ENCODE measurements at places on chromosomes 1 and 21. TPM values are rescaled to one million over a fixed set of nuclear protein-coding genes. Genes with fewer than 3 reads are reported as not detected.

DNA sequence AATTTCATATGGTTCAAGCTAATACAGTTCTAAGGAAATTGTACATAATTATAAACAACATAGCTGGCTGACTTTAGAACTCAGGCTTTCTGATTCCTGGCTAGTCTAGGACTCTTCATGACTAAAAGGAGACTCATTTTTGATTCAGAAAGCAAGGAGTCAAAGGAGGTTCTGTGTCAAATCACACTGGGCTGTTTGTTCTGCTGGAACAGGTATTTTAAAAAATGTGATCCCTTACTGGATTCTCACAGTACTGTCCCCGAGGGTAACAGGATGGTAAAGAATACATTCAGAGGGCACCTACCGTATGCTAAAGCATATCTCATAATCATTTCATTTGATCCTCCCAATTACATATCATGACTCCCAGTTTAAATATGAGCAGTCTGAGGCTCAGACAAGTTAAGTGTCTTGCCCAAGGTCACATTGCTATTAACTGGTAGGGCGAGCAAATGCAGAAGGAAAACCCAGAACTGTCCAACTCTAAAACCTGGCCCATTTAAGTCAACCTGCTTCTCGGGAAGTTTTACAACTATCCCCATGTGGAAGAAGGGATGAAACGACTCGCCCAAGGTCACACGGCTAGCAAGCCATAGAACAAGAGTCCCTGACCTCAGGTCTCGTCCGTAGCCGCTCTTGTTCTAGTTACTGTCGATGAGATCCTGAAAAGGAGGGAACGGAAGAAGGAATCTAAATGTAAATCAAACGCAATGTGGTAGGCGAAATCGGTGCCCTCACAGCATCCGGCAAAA, 675 bp downstream of the MYSM1 start:
- H3K27ac ChIP-seq = peak overlapping the region; percentile 86
- peaks cover 8% of the 10 kb centered on the region for H3K36me3 ChIP-seq
- DNase-seq = peak; percentile 22
- peaks cover 10% of the 10 kb centered on the region for H3K4me1 ChIP-seq
- H3K4me3 ChIP-seq = peak overlapping the region; percentile 86

DNA sequence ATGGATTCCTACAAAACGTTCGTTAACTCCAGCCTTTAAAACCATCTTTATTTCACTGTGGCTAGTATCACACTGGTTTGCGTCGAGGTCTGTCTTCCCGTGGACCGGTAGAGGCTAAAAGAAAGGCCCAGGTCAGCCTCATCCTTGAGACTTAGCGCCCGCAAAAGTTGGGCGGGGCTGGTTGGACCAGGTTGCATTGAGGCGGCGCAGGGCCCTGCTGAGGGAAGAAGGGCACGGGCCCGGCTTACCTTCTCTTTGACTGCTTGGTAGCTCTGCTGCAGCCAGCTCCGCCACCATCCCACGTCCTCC, 455 bp downstream of the BSDC1 start:
- no peaks in the 10 kb centered on the region for H3K27me3 ChIP-seq
- H3K36me3 ChIP-seq = peaks cover 25% of the 10 kb centered on the region
- peak overlapping the region; percentile 74 for H3K4me3 ChIP-seq
- peak; percentile 63 for DNase-seq

DNA sequence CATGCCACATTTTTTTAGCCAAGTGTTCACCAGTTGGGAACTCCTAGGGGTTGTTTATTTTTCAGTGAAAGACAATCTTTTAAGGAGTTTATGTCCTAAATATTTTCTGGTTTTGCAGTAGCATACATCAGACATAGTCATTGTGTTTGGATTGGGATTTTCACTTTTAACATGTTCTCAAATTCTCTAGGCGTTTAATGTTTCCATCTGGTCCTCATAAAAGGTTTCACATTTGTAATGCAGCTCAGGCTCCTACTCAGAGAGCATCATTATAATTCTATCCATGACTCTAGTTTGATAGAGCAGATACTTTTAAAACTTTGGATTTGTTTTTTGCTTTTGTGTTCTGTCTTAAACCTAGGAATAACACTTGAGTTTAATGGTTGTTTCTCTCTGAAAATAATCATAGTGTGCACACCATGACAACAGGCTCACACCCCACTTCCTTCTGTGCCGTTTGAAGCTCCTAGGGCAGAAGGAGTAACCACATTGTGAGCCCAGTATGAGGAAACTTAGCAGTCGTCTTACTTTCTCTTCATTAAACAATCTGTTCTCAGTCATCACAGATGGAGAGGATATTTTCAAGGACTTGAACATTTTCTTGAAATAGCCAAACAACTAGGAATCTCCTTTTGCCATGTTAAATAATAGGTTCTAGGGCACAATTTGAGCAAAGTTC, 219.6 kb downstream of the PDE4B start:
- no peak for DNase-seq
- H3K27ac ChIP-seq = no peak overlapping the region
- H3K4me1 ChIP-seq = no peaks in the 10 kb centered on the region

DNA sequence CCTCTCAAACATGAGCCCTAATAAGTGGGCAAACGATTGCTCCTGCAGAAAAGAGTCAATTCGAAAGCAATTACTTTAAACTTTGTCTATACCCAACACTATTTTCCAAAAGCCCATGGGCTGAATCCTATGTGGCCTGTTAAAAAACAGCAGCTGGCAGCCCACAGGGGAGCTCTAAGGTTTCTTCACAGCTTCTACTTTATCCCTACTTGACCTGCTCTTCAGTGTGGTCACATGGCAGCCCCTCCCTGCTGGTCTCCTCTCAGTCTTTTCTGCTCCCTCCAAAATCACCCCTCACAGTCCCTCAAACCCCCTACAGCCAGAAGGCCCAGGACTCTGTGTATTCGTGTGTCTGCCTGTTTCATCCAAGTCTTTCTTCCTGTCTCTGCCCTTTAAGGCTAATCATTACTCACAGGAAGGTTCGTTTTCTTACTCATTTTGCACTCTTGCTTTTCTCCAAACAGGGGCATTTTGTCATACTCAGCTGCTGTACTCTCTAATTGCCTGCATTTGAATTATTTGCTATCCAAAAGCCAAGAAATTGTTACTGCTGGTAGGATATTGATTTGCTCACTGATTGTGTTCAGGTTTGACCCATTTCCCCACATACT, 62.4 kb upstream of the FAM3B start:
- no peak overlapping the region for H3K4me3 ChIP-seq
- H3K4me1 ChIP-seq = no peaks in the 10 kb centered on the region
- no peak for DNase-seq
- no peak overlapping the region for H3K27ac ChIP-seq

DNA sequence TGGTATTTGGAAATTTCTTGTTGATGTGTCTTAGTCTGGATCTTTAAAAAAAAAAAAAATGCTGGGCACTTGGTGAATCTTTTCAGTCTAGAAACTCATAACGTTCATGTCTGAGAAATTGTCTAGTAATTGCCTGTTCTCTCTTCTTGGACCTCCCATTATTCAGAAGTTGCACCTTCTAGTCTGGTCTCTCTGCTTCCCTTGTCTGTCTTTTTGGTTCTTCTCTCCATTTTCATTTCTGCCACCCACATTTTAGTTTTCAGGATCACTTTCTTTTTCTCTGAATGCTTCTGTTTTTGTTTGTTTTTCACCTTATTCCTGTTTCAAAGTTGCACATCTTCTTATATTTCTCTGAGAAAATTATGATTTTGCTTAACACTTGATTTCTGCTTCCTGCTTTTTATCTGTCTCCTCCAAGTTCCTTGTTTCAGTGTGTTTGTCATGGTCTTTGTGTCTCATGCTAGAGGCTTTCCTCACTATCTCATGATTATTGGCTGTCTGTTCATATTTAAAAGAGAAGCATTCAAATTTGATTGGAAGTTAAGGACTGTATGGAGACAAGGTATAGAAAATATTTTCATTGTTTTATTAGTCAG, 21.3 kb downstream of the BACE2 start:
- DNase-seq = no peak
- H3K36me3 ChIP-seq = no peaks in the 10 kb centered on the region
- no peak overlapping the region for H3K27ac ChIP-seq
- no peaks in the 10 kb centered on the region for H3K4me1 ChIP-seq
- H3K27me3 ChIP-seq = no peaks in the 10 kb centered on the region

GRCh38 chr1:188343914-188344313, 1515.2 kb downstream of the PLA2G4A start:
- no peak overlapping the region for H3K4me3 ChIP-seq
- H3K27ac ChIP-seq = no peak overlapping the region
- H3K4me1 ChIP-seq = no peaks in the 10 kb centered on the region
- H3K27me3 ChIP-seq = no peaks in the 10 kb centered on the region
- DNase-seq = no peak

DNA sequence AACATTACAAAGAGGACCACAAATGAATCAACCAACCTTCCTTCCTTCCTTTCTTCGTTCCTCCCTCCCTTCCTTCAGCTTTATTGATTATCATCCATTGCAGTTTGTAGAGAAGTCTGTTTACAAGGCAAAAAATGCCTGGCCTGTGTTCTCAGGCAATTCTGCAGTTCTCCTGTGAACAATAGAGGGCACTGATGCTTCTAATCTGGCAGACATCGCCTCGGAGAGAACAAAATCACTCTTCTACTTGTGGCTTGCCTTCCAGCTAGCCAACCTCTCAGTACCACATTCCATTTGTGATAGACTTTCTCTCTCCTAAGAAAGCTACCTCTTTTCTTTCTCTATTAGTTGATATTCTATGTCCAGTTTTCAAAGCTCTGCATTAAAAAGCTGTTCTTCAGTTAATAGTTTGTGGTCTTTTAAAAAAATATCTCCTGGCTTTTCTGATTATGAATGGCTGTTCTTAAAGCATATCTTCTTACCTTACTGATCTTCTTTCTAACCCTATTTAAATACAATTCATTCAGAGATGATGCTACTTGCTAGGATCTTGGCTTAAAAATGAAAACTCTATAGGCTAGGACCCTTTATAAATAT, 26.9 kb upstream of the ESRRG start:
- no peaks in the 10 kb centered on the region for H3K27me3 ChIP-seq
- H3K4me1 ChIP-seq = no peaks in the 10 kb centered on the region
- DNase-seq = peak; percentile 70
- H3K27ac ChIP-seq = no peak overlapping the region
- no peak overlapping the region for H3K4me3 ChIP-seq

DNA sequence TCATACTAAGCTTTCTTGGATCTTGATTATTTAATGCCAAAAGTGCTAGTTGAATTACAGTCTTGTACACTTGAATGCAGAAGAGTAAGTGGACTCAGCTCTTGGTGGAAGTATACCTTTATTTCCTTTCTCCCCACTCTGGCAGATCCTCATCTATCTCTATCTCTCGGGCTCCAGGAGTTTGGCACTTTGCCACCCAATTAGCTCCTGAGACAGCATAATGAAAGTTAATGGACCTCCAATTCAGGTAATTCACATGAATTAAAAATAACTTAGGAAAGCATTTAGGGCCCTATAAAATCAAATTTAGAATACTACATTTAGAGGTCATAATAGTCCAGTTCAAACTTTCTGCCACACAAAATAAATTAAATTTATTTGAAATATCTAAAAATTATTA, 67.4 kb downstream of the OLFM3 start:
- no peaks in the 10 kb centered on the region for H3K36me3 ChIP-seq
- no peaks in the 10 kb centered on the region for H3K27me3 ChIP-seq
- no peak overlapping the region for H3K27ac ChIP-seq
- no peaks in the 10 kb centered on the region for H3K4me1 ChIP-seq

GRCh38 chr1:154422521-154422920, 17.4 kb downstream of the IL6R start:
- H3K4me3 ChIP-seq = no peak overlapping the region
- H3K27me3 ChIP-seq = no peaks in the 10 kb centered on the region
- peaks cover 81% of the 10 kb centered on the region for H3K4me1 ChIP-seq

GRCh38 chr1:208052135-208052534, 141.2 kb upstream of the CD34 start:
- peaks cover 14% of the 10 kb centered on the region for H3K4me1 ChIP-seq
- no peak for DNase-seq
- no peak overlapping the region for H3K27ac ChIP-seq
- no peaks in the 10 kb centered on the region for H3K36me3 ChIP-seq
- no peak overlapping the region for H3K4me3 ChIP-seq

GRCh38 chr1:108152782-108153222, 47.3 kb downstream of the SLC25A24 start:
- peaks cover 26% of the 10 kb centered on the region for H3K36me3 ChIP-seq
- no peaks in the 10 kb centered on the region for H3K27me3 ChIP-seq
- DNase-seq = no peak
- no peaks in the 10 kb centered on the region for H3K4me1 ChIP-seq
- H3K4me3 ChIP-seq = no peak overlapping the region
- no peak overlapping the region for H3K27ac ChIP-seq

CNIH3 gene
- total RNA-seq = 3.5 TPM
